ENCODE measurements at places on chromosomes 4 and X.

DNA sequence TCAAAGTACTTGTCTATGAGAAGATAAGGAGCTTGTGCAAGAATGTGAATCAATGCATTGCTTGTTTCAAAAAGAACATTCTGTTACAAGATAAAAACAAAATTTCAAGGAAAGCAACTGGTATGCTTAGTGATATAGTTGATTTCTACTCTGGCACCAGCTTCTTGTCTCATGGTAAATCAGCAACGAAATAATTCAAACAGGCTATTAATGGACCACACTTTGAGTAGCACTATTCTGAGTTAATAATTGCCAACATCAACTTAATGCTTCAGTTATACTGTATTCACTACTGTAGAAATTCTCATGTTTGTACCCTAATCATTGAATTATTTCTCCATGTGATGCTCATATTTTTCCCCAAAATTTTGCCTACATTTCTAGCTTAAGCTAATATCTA is 252.6 kb downstream of the NDST4 start:
- DNase-seq: no peak

GRCh38 chrX:26511589-26512363 is 295.8 kb downstream of the MAGEB5 start:
- no peak for DNase-seq

- no peak for DNase-seq
Observed at GRCh38 chr4:123110147-123110546, 187.8 kb upstream of the NUDT6 start.

DNA sequence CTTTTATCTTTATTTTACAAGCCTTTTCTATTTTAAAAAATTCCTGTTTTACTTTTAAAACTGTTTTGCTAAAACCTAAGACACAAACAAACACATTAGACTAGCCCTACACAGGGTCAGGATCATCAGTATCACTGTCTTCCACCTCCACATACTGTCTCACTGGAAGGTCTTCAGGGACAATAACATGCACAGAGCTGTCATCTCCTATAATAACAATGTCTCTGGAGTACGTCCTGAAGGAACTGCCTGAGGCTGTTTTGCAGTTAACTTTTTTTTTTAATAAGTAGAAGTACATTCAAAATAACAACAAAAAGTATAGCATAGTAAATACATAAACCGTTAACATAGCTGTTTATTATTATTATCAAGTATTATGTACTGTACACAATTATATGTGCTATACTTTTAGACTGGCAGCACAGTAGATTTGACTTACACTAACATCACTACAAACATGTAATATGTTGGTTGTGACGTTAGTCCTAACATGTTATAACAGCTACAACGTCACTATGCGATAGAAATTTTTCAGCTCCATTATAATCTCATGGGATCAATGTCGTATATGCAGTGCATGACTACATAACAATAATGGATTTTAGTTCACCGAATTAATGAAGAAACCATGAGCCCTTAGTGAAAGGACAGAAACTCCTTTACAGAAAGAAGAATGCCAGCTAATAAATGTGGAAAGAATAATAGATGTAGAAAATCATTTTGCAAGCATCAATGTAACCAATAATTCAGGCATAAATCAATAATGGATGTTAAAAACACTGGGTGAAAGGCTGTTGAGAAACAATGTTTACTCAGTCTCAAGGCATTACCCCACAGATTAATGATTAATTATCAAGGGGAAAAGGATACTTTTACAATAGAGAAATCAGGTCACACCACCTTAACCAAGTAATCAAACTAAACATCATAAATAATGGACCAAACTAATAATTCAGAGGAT is 49.2 kb downstream of the FBXW7 start:
- no peak for DNase-seq

DNA sequence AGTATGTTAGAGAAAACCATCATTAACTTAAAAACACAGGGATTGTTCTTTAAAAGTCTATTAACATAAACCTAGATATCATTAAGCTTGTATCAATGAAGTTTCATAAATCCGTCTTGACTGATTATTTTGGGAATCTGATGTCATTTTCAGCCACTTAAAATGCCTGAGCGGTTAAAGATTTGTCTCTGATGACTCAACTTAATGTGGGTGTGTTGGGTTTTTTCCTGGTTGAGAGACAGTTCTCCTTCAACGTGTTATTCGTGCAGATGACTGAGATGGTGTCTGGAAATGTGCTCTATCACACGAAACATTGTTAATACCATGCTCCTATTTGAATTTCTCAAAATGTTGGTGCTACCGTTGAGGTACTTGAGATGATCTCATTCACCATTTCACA is 227.3 kb upstream of the TENM3 start:
- no peak for DNase-seq

- no peak for DNase-seq
Observed at GRCh38 chr4:144342949-144343760, 202.6 kb upstream of the GYPA start.

GRCh38 chrX:141278306-141278705 is 36.0 kb upstream of the SPANXC start:
- DNase-seq: no peak

GRCh38 chrX:118239913-118240698 is 105.8 kb upstream of the WDR44 start:
- DNase-seq: no peak

- DNase-seq: no peak
Observed at GRCh38 chrX:107818900-107819521, 6.7 kb upstream of the MID2 start.

- no peak for DNase-seq
Observed at GRCh38 chr4:184812651-184813181, 13.1 kb downstream of the ACSL1 start.

- DNase-seq: no peak
Observed at GRCh38 chr4:36753048-36753447, 471.6 kb downstream of the DTHD1 start.

DNA sequence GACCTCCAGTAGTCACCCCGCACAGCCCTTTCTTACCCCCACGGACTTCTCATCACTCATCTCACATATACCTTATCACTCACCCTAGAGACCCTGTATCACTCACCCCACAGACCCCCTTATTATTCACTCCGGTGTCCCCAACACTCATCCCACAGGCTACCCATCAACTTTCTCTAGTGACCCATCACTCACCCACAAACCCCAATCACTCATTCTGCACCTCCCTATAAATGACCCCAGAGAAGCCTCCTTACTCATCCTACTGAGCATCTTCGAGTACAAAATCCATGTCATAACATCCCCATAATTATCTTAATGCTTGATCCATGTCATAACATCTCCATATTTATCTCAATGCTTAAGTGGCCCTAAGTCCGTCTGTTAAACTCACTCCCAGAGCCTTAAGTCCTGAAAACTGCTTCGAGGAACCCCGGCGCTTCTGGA is 934 bp downstream of the ZNF41 start:
- no peak for DNase-seq

GRCh38 chr4:88976775-88977035 is 80.3 kb downstream of the FAM13A start:
- DNase-seq: no peak

DNA sequence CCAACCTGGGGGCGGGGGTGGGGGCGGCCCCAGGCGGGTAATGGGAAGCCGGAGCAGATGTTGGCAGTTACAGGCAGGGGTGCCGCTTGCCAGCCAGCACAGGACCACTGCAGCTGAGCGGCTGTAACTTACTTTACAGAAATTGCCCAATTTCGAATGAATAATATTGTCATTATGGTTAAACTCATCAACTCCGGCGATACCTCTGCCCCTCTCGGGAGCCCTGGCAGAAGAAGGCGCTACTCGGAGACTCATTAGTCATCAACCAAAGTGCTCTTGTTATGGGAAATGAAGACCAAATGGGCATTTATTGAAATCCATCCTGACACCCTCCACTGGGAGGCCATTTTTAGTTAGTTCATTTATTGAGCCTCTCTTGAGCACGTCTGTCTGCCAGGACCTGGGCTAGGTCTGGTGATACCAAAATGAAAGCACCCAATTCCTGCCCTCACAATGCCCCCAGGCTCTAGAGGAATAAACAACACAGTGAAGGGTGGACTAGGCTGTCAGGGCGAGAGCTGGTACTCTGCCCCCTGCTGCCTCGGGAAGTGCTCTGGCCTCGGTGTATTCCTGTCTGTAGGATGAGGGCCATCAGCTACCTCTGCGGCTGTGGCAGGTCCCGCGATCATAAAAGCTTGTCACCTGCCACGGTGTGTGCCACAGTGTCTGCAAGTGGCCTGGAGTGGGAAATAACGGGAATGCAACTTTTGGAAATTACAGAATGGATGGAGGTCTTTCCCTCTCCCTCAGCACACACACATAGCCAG is 159.1 kb upstream of the PSAPL1 start:
- no peak for DNase-seq

GRCh38 chrX:147894366-147894963 is 17.3 kb upstream of the FMR1 start:
- no peak for DNase-seq

DNA sequence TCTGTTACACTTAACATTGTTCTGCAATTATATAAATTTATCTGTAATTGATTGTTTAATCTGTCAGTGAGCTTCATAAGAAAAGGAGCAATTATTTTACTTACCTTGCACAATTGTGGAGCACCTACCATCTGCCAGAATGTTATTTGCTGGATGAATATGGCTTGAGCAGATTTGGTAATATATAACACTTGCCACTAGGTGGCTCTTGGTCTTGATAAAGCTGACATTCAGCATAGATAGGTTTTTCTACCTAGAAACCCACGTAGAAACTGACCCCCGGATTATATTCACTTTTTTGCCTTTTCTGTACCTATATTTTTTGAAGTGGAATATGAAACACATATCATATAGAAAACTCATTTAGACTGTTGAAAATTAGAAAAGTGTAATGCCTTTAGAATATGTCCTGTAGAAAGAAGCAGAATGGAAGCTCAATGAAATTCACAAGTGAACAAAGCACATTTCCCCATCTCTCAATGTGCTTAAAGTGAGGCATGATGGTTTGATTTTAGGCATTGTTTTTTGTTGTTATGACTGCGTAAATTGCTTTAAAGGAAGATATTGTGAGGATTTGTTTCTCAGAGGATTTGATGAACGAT is 9.5 kb downstream of the RBPJ start:
- no peak for DNase-seq

- no peak for DNase-seq
Observed at GRCh38 chr4:23770011-23770410, 119.8 kb downstream of the PPARGC1A start.

Data from stimulated activated CD4-positive, alpha-beta T cell treated with anti-CD3 and anti-CD28 coated beads, Interleukin-4, amount 100 ng/mL, for 1 hour (primary cell).